ENCODE measurements at places on chromosomes 6 and 20.
A peak's percentile ranks its signal among the peaks of the same experiment; 100 is the strongest.

DNA sequence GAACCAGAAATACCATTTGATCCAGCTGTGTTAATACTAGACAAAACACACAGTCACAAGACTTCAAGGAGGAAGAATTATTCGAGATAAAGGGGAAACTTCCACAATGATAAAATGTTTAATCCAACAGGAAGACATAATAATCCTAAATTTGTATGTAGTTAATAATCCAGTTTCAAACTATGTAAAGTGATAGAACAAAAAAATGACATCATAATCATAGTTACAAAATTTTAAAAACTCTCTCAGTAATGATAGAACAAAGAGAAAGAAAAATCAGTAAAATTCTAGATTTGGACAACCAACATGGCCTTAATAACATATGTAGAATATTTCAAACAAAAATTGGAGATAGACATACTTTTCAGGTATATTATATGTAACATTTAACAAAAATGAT, 38.9 kb downstream of the LINC00237 start:
- no peak for DNase-seq

DNA sequence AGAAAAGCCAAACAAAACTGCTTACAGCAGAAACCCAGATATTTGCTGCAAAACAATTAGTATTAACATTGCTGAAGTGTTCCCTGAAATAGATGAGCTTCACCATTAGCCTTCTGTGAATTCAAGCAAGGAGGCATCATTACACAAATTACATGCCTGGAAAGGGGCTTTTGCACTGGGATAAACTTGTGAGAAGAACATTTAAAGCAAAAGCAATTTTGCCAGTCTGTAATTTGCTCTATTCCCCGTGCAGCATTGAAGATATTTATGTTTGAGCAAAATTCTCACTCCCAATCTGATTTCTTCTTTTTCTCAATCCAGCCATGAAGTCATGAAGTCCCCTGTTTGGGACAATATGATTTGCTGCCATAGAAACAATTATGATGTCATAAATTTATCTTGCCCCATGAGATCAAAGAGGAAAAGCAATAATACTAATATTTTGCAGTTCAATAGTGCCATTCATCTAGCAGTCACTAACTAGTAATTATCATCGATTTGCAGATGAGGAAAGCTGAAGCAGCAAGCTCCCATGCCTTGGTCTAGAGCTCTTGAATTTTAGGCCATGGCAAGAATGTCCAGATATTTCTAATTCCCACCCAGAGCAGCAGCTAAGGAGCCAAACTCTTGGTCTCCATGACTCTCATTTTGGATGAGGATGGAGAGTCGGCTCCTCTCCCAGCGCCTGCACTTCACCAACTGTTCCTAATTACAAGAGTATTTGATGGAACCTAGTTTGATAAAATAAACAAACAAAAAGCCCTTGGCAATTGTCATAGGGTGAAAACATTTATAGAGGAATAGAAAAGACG, 49.5 kb upstream of the CCN6 start:
- no peak for DNase-seq

GRCh38 chr20:51831866-51832265, 29.5 kb upstream of the SALL4 start:
- DNase-seq: no peak

- no peak for DNase-seq
Observed at GRCh38 chr20:47674686-47675085, 110.6 kb downstream of the SULF2 start.

DNA sequence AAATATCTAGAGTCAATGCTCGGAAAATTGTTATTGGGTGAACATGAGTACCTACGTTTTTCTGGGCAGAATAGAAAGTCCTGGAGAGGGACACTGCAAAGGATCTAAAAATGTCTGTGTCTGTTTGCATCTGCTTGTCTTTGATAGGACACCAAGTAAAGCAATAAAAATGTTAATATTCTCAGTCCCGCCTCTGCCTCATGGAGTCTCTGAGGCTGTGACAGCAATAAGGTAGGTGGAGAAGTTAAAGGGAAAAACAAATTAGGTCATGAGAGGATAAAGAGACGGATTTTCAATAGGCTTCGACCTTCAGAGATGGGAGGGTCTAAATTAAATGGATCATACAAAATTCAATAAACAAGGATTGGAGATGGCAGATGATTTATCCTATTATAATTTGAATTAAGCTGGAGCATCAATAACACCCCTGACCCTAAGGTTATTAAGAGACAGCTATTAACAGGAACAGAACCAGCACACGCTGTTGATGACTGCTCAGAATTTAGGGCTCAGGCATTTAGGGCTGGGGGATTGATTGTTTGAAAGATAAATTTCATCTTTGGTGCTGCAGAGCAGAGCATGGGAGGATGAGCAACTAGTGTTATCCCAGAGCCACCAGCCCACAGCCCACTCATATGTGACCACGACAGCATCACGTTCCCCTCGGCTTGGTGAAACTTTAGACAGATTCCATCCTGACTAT, 620.3 kb upstream of the CDH4 start:
- no peak for DNase-seq

- no peak for DNase-seq
Observed at GRCh38 chr6:163120223-163120622, 294.3 kb upstream of the QKI start.

GRCh38 chr20:32333988-32334885, 23.9 kb upstream of the ASXL1 start:
- DNase-seq: peak; percentile 84

DNA sequence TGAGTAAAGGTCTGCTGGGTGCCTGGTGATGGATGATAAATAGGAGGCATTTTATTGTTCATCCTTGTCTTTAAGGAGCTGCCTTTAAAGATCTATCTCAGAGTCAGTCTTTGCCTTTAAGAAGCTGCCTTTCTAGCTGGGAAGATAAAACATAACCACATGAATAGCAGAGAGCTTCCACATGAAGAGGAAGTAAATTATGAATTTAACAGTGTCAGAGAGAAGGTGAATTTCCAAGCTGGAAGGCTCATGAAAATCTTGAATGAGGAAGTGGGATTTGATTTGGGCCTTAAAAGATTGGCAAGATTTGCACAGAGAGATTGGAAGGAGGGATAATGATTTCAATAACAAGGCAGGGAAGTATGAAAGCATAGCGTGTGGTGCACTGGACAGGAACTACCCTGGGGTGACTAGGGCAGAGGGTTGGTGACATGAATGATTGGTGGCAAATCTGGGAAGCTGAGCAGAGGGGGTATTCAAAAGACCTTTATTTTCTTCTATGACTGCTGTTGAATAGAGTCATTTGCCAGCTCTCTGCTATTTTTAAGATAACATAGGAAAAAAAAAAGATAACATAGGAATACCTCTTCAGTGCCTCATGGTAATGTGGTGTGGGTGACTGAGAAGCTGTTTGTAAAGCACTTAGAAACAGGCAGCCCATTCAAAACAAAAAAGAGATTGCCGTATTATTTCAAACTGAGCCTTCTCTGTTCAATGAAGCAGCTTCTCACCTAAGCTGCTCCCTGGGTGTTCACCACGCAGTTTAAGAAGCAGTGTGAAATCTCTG, 591.6 kb downstream of the PKHD1 start:
- no peak for DNase-seq

DNA sequence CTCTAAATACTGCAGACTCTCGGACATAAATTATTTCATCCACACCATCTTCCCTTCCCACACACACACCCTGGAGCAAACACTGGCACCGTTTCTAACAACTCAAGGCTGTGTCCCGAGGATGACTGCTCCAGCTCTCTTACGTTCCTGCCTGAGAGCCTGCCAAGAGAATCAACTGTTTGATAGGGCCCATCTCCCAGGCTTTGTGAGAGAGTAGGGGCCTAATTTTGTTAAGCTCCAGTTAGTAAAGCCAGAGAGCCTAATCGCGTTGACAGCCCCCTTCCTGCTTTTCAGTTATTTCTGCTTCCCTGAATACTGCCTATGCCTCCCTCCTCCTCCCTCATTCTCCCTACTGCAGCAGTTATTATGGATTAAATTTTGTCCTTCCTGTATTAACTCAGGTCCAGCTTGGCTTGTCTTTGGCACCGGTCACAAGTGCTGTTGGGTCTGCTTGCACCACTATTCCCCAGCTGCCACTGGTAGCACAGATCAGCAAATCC, 118.1 kb upstream of the TMEM181 start:
- DNase-seq: no peak

DNA sequence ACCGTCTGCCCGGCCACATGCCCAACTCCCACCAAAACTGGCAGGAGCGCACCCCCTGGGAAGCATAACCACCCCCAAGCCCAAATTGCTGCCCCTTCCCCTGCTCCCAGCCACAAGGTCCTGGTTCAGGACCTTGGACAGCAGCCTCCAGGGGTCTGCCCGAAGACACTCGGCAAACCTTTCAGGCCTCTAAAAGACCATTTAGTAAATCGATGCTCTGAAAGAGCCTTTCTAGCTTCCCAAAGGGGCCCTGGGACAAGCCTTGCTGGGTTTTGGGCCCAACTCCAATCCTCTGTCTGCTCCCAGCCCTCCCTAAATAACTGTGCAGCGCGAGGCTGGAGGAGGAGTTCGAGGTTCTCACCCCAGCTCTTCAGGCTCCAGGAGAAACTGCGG, 30.5 kb downstream of the GRM4 start:
- no peak for DNase-seq

- peak; percentile 24 for DNase-seq
Observed at GRCh38 chr20:63071541-63072181, 64.9 kb upstream of the BHLHE23 start.

- DNase-seq: no peak
Observed at GRCh38 chr20:41367393-41367695, 726 bp upstream of the EMILIN3 start.

- peak; percentile 91 for DNase-seq
Observed at GRCh38 chr20:50292591-50293283, 102.1 kb downstream of the CEBPB start.

- no peak for DNase-seq
Observed at GRCh38 chr6:84442208-84442607, 214.8 kb upstream of the CEP162 start.

GRCh38 chr6:13404228-13404891, 76.0 kb upstream of the TBC1D7 start:
- DNase-seq: no peak

DNA sequence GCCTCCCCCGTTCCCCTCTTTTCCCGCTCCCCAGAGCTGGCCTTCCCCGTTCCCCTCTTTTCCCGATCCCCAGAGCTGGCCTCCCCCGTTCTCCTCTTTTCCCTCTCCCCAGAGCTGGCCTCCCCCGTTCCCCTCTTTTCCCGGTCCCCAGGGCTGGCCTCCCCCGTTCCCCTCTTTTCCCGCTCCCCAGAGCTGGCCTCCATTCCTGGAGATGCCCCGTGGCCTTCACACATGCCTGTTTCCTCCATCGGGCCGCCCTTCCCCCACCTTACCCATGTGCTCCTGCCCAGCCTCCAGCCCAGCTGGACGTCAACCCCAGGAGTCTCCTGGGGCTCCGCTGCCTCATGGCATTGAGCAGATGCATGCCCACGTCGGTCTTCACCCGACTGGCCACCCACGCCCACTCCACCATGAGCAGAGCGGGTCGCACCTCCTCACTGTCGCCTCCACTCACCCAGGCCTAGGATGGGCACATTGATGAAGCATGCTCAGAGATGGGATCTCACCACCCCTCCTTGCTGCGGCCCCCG, 8.3 kb downstream of the SS18L1 start:
- DNase-seq: no peak

GRCh38 chr20:14303651-14304050, 33.8 kb downstream of the FLRT3 start:
- DNase-seq: no peak

GRCh38 chr6:170505306-170505705, 47.8 kb downstream of the PSMB1 start:
- DNase-seq: no peak

GRCh38 chr6:107026965-107027364, 1.0 kb upstream of the MTRES1 start:
- DNase-seq: no peak

GRCh38 chr6:21133901-21134300, 459.6 kb upstream of the SOX4 start:
- DNase-seq: no peak

- DNase-seq: no peak
Observed at GRCh38 chr6:170449835-170450753, 103.0 kb downstream of the PSMB1 start.

DNA sequence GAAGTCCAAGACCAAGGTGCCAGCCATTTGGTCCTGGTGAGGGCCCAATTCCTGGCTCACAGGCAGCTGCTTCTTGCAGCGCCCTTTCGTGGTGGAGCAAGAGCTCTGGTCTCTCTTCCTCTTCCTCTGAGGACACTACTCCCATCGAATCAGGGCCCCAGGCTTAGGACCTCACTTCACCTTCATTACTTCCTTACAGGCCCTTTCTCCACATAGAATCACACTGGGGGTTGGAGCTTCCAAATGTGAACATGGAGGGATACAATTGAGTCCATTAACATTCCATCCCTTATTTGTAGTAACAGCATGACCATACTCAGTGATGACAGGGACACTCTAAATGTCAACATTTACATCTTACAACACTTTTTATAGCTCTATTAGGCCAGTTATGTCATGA, 2.3 kb downstream of the RAMACL start:
- no peak for DNase-seq

DNA sequence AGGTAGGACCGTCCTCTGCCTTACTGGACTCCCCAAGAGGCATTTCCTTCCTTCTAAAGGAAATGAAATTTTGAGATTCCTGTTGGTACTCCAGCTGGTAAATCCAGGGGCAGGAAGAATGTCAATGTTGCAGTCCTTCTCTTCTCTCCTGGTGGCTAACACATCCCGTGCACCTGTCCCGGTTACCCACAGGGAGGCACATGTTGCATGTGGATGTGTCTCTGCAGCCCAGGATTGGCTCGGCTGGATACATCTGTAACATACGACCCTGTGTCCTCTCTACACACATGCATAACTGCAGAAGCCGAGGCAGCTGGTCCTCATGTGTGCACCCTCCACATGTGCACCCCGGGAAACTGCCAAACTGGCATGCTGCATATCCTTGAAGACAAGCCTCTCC, 1.3 kb upstream of the LRFN2 start:
- no peak for DNase-seq

- DNase-seq: no peak
Observed at GRCh38 chr20:48291896-48292295, 506.6 kb upstream of the SULF2 start.

DNA sequence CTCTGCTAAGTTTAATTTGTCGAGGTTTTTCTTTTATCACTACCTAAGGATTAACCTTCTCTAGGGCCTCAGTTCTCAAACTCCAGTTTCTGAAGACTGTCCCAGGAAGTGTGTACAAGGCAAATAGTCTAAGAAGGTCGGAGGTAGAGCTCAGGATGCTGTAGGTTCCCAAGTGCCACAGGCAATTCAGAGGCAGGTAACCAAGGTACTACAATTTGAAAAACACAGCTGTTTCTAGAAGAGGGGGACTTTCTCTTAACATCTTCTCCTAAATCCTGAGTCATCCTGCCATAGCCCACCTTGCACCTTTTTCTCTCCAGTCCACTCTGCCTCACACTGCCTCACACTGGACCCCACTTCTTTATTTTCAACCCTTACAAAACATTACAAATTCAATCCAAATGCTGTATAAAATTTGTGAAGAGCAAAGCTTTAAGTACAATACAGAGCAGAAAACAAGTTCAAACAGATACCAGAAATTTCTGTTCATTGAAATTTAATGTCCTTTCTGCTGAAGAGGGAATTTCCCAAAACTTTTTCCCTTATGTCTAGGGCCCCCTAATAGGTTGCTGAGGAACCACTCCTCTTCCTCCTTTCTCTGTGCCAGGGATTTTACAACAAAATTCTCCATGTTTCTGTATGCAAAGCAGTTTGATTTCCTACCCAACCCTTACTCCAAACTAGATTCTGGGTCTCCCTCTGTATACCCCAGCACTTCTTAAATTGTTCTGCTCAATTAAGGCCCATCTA, 43.0 kb downstream of the FRK start:
- no peak for DNase-seq

GRCh38 chr20:25083773-25084625, 2.1 kb upstream of the VSX1 start:
- peak; percentile 65 for DNase-seq

GRCh38 chr6:36075656-36076055, 48.0 kb downstream of the MAPK14 start:
- no peak for DNase-seq

Data from stomach (tissue), 19 donors.